Hippocampal formation (tissue), 2 donors: ENCODE measurements at places on chromosomes 2 and 18.

DNA sequence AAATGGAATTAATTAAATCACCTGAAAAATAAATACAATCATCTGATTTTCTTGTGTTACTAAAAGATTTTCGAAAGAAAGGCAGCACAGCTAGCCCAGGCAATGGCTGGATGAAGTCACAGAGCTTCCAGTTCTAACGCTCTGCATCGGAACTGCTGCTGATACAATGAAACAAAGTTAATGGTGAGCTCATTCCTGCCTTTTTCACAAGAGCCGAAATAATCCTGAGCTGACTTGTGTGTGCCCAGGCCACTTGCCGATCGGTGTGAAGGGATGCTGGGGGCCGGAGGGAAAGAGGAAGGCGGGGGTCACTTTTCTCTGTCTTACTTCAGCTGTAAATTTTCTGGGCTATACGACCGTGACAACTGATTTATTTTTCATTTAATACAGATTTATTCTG, 149.5 kb downstream of the INO80D start:
- DNase-seq: no peak

GRCh38 chr2:120690521-120690920, 45.1 kb upstream of the GLI2 start:
- DNase-seq: no peak

DNA sequence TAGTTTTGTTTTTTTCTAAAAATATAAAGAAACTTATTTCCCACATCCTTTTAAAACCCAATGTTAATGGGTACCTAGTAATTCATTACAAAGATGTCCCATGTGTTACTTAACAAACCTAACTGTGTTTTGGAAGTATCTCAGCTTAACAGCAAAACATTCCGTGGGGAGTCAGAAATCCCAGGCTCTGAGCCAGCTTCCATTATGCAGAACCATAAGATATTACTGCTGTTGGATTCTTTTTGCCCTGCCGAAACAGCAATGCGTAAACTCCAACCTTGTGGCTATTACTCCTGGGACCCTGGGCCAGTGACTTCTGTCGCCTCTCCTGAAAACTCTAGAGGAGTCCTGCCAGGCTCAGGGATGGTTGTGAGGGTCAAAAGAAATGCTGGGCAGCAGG, 174.1 kb downstream of the UXS1 start:
- DNase-seq: no peak

DNA sequence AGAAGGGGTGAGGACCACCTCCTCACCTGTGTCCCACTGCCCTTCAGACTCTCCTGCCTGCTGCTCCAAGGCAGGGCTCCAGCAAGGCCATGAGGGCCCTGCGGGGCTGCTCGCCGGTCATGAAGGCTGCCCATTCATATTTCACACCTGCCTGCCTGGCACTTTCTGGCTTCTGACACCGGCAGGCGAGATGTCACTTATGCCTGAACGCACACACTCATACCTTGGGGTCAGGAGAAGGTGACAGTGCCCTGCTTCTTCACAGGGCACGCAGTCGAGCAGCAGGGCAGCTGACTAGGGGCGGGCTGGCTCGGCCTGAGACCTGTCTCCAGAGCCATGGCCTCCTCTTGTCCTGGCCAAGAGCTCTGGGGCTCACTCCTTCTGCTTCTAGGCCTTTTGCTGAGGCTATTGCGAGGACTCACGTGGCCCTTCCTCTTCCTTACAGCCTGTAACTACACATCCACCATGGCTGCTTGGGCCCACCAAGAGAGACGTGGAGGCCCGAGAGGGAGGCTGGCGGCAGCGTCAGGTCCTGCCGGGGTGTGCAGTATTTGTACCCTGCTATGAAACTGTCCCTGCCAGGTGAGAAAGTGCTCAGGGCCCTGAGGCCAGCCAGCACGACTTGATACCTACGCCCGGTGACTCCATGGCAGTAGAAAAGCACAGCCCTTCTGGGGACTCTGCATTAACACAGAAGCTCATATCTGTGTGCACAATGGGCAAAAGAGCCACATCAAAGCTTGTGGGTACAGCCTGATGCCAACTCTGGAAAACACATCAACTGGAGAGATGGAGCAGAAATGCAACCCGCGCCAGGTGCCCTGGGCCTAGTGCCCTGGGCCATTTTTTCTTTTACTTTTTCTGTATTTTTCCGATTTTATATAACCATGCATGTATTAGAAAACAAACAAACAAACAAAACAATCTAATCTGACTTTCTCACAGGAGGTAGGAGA, 30.6 kb downstream of the HS6ST1 start:
- DNase-seq: no peak

GRCh38 chr18:23053776-23054457, 81.4 kb upstream of the CABLES1 start:
- no peak for DNase-seq

- DNase-seq: no peak
Measured at GRCh38 chr2:241003369-241003768, 5.0 kb downstream of the SNED1 start.

GRCh38 chr18:47413327-47413726, 161.9 kb upstream of the SKOR2 start:
- no peak for DNase-seq

GRCh38 chr2:3838348-3838747, 135.0 kb downstream of the DCDC2C start:
- DNase-seq: no peak

DNA sequence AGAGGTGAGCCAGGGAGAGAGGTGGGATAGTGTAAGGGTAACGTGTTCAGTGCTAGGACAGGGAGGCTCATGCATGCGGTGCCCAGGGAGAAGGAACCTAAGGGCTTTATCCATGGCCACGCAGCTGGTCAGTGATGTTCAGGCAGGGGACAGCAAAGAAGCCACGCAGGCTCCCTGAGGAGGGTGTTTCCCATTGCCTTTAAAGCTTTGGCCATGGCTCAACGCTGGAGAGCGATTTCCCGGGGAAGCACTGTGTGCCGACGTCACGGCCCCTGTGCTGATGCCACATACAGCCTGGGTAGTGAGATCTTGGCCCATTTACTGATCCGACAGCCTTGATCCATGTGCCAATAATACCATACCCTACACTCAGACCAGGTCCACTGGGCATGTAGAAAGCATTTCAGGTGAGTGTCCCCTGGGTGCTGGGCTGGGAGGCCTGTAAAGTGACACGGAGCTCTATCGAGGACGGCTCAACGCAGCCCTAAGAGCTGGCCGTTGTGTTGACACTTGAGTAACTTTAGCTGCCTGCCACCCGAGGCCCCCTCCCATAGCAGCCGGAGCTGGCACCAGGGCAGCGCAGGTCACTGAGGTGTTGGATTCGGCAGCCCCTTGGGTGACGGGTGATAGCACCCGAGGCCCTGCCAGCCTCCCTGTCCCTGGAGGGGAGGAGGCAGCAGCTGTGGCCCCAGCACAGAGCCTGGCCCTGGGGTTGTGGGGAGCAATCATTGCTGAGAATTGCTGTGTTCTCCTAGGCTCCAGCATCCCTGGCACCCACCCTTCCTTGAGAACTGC, 41.4 kb downstream of the PDIA6 start:
- no peak for DNase-seq

GRCh38 chr2:161414042-161415033, 1.8 kb upstream of the TBR1 start:
- DNase-seq: no peak

DNA sequence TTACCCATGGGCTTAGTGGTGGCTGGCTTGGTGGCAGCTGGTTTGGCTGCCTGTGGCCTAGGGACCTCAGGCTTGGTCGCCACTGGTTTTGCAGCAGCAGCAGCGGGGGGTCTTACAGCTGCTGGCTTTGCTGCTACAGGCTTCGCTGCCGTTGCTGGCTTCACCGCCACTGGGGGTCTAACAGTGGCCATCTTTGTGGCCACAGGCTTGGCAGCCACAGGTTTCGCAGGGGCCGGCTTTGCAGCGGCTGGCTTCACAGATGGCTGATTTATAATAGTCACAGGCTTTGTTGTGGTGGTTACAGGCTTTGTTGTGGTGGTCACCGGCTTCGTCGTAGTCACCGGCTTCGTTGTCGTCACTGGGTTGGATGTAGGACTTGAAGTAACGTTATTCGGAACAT, 77.8 kb downstream of the COL6A3 start:
- no peak for DNase-seq

- no peak for DNase-seq
Measured at GRCh38 chr2:215718890-215719289, 283.0 kb upstream of the FN1 start.

DNA sequence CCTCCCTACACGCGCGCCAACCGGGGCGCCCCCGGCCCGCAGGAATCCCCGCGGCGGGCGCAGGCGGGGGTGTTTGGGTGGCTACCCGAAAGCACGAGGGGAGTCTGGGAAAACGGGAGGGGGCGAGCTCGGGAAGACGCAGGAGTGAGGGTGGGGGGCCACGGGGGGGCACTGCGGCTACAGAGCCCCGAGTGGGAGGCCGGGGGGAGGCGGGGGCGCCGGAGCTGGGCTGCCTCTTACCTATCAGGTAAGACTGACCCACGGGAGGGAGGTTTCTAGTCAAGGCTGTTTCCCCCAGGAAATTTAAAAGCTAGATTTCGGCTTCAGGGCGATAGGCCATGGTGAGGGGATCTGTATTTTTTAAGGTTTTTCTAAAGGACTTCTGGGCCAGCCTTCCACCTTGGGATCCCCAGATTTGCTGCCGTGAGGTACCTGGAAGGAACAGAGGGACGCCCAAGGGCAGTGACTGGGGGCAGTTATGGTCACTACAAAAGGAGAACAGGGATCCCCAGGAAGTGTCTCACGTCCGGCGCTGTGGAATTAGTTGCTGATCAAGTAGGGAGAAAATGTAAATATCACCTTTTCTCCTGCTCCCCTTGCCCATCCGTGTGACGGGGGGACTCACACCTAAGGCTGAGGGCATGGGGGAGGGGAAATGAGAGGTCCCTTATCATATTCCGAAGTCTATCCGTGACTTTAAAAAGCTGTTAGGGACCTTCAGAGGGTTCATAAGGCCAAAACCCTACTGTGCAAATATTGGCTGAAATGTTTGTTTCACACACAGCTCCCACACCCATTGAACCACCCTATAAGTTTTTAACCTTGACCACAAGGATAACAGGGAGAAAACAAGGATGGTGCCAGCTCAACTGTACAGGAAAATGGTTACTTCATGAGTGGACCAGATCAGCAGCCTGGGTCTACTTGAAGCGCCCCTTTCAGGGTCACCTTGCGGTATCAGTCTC, 638 bp upstream of the IRS1 start:
- DNase-seq: peak; percentile 34

DNA sequence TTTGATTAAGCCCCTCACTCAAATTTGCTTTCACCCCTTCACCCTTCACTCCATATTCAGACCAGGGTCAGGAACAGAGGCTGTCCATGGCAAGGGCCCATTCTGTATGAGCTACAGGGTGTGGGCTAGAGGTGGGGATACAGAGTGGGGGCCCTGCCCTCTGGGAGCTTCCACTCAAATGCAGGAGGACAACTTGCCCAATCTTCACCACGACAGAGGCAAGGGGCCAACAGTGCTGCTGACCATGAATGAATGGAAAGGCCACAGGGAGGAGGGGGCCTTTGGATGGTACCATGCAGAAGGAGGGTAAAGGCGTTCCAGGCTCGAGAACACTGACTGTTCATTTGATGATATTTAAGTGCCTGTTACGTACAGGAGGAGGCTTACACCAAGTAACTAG, 22.8 kb downstream of the ADRA2B start:
- DNase-seq: no peak

GRCh38 chr2:119491776-119492525, 32.3 kb downstream of the SCTR start:
- no peak for DNase-seq

DNA sequence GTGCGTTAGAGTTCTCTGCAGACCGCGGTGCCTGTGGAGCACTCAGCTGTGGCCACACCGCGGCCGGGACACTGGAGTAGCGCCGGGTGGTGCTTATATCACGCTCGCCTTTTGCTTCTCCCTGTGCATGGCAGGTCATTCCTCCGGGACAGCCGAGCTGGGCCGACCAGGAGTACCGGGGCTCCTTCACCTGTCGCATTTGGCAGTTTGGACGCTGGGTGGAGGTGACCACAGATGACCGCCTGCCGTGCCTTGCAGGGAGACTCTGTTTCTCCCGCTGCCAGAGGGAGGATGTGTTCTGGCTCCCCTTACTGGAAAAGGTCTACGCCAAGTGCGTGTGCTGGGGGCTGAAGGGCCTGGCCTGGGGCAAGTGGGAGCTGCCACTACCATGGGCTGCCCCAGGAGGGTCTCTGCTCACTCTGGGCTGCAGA, 4.2 kb downstream of the CAPN10 start:
- DNase-seq: no peak

DNA sequence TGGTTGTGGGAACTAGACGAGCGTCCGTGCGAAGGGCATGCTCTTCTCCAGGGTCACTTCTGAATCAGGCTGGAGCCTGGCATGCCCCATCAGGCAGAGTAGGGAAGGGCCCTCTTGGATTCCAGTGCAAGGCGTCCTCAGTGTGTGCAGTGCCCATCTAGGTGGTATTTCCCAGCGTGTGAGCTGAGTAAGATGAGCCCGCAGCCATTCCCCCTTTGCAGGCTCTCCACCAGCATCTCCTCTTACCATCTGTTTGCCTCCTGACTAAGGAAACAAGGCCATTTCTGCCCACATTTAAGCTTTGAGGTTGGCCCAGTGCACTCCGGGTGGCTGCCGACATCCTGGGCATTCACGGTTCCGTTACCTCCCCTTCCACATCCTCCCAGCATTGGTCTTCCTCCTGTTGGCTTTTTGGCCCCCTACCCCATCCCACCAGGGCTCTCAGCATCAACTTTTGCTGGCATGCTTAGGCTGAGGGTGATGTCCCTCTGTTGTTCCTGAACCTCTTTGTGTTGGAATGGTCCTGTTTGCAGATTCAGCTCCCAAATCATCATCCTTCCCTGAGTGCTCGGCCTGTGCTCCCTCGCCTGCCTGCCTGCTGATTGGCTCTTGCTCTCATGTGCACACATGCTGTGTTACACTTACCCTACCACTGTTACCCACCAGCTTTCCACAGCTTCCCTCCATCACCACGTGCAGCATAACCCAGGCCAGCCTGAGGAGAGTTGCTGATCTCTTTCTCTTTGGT, 11.8 kb downstream of the CEP68 start:
- DNase-seq: no peak

GRCh38 chr2:102172745-102173144, 14.1 kb upstream of the IL1RL2 start:
- no peak for DNase-seq

GRCh38 chr2:226760412-226761194, 39.0 kb downstream of the IRS1 start:
- no peak for DNase-seq

GRCh38 chr2:98359986-98360385, 13.7 kb downstream of the CNGA3 start:
- no peak for DNase-seq

DNA sequence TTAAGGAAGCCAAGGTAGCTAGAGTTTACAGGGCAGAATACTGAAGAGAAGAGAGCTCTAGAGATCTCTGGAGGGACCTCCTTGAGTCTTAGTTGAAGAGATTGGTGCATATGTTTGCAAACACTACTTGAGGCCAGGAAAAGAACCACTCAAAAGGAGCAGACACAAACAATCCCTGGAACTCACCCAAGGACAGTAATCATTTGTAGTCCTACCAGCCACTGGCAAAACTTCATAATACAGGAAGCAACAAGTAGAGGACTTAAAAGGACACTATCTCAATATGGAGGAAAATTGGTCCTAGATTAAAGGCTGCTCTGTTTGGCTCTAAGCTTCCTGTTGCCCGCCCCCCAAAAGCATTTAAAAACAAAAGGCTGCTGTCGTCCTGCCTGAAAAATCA, 46.9 kb upstream of the UBXN4 start:
- no peak for DNase-seq

- DNase-seq: no peak
Measured at GRCh38 chr2:129255610-129256313, 723.7 kb upstream of the RAB6C start.

GRCh38 chr2:170047331-170048065, 130.4 kb upstream of the MYO3B start:
- DNase-seq: no peak

- DNase-seq: no peak
Measured at GRCh38 chr2:107374249-107374648, 452.4 kb upstream of the RGPD4 start.
